ENCODE measurements at places on chromosomes 5 and 9.

GRCh38 chr9:115080242-115080641 lies 37.7 kb downstream of the TNC start:
- no peak for DNase-seq

- no peak for DNase-seq
Observed at GRCh38 chr5:79285833-79286232, 49.9 kb downstream of the JMY start.

DNA sequence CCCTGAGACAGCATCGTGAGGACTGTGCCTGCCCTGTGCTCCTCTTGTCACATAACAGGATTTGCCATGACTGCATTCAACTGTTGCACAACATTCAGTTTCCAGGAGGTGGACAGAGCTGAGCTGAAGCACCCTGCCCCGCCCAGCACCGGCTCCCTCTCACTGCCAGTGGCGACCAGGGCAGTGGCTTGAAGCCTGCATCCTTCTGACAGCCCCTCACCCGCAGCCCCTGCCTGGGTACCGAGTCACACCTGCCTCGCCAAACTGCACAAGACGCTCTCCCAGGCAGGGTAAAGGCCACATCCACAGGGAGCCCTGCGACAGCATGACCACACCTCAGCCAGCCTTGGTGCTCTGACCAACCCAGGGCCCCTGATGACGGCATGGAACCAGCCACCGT lies 59.9 kb upstream of the ZNF354A start:
- no peak for DNase-seq

GRCh38 chr5:157076558-157076957 lies 17.6 kb upstream of the HAVCR1 start:
- no peak for DNase-seq

- DNase-seq = no peak
Observed at GRCh38 chr5:88967633-88968585, 84.9 kb upstream of the MEF2C start.

- no peak for DNase-seq
Observed at GRCh38 chr5:41527201-41527779, 16.9 kb upstream of the PLCXD3 start.

DNA sequence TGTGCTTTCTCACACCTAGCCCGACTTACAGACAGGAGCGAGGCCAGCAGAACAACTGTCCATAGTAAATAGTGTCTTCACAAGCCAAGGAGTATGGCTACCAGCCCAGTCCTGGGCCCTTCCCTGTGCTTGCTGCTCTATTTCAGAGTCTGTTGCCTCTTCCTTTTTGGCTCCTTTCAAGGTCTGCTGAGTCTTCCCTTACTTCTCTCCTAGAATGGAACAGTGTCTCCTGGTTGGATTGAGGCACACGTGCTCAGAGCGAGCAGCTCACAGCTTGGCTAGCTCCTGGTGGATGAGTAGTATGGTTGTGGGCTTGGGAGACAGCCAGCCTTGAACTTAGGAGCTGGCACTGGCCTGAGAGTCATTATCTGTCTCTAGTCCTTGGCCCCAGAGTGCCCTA lies 72.8 kb downstream of the TLE4 start:
- DNase-seq = no peak

- DNase-seq = no peak
Observed at GRCh38 chr5:112419164-112419985, at the start of gene EPB41L4A. Gene EPB41L4A, minus strand, starts transcription at chr5:112419277. Its CDS starts 238 bp downstream, at chr5:112419039.

DNA sequence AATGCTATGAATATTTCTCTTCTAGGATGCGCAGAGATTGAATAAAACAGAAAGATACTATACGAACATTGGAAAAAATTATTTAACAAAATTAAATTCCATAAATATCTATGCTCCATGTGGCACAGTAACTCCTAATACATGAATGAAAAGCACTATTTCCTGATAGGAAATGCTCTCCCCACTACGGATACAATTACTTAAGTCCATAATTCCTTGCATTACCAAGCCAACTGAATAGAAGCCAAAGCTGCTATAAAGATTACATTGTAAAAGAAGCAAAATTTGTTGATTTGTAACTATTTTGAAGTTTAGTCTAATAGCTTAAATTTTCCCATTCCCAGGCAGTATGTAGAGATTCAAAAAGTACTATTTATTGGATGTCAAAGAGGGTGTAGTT lies 61.8 kb upstream of the SNX2 start:
- no peak for DNase-seq

GRCh38 chr5:172091956-172092732 lies 85.7 kb upstream of the FBXW11 start:
- no peak for DNase-seq

DNA sequence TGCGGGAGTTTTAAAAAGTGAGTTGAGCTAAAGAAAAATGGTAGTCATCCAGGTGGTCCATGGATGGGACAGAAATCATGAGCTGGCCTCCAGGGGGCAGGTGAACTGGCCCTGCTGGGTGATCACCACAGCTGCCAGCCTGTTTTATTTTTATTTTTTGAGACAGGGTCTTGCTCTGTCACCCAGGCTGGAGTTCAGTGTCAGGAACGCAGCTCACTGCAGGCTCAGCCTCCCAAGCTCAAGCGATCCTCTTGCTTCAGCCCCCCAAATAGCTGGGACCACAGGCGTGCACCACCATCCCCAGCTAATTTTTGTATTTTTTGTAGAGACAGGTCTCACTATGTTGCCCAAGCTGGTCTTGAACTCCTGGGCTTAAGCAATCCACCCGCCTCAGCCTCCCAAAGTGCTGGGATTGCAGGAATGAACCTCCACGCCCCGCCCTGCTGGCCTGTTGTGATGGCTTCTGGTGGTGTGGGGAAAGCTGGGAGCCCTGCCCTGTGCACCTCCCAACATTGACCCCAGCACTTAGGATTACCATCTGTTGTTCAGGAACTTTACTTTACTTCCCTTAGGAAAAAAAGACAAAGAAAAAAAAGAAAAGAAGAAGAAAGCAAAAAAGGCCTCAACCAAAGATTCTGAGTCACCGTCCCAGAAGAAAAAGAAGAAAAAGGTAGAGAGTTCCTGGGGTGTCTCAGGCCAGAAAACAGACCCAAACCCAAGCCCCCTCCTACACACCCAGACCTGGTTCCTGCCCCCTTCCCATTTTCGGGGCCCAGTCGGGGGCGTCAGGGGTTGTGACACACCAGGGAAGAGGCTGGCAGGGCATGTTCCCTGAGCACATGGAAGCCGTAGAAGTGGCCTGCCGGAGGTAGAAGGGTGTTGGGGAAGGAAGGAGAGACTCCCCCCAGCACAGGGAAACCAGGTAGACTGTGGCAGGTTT lies 14.7 kb downstream of the CD74 start:
- DNase-seq = no peak

DNA sequence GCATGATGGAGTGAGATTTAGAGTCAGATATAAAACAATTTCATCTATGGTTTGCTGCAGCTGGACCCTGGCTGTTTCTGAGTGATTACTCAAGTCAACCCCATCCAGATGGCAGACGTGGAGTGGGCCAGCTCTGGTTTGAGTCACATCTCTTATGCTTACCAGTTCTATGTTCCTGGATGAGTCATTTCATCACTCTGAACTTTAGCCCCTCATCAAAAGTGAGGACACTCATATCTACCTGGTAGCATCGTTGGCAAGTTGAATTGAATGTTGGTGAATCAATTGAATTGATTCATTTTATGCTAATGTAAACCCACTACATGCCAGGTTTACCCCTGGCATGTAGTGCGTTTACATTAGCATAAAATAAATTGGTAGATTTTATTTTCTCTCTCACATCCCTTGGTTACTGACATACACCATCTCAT lies 176.4 kb downstream of the FGF18 start:
- no peak for DNase-seq
